Smooth muscle cell of the pulmonary artery (primary cell): ENCODE measurements at places on chromosomes 2 and 18. TPM values are rescaled to one million over a fixed set of nuclear protein-coding genes. Genes with fewer than 3 reads are reported as not detected.

The HOXD13 gene
- total RNA-seq = not detected in 2 replicates

The MYO5B gene
- under 0.01 and 0.07 TPM in 2 replicates for total RNA-seq

The ARHGAP25 gene
- 0.10 and 0.91 TPM in 2 replicates for total RNA-seq

The IL36RN gene
- not detected in 2 replicates for total RNA-seq

The RNF125 gene
- total RNA-seq = 0.13 and 0.69 TPM in 2 replicates

The RPE gene
- 88.4 and 110 TPM in 2 replicates for total RNA-seq
